Adrenal gland (tissue), 19 donors: ENCODE measurements at places on chromosomes 12 and 14. TPM values are rescaled to one million over a fixed set of nuclear protein-coding genes. Genes with fewer than 3 reads are reported as not detected.

PTPN6 gene
- 24.5 TPM for total RNA-seq

GLS2 gene
- total RNA-seq, result 2.0 TPM

NELL2 gene
- total RNA-seq, result 10.0 TPM

CEBPE gene
- total RNA-seq, result not detected

CLEC4C gene
- not detected for total RNA-seq

ANO4 gene
- total RNA-seq, result 16.6 TPM

KCNA5 gene
- total RNA-seq, result 0.22 TPM

ABCB9 gene
- 6.8 TPM for total RNA-seq

HNRNPC gene
- total RNA-seq, result 554 TPM

HVCN1 gene
- total RNA-seq, result 17.4 TPM

C12orf54 gene
- total RNA-seq, result 0.50 TPM

OLR1 gene
- total RNA-seq, result 0.35 TPM

WNT1 gene
- total RNA-seq, result not detected
